ENCODE measurements at places on chromosomes 3 and 15.

DNA sequence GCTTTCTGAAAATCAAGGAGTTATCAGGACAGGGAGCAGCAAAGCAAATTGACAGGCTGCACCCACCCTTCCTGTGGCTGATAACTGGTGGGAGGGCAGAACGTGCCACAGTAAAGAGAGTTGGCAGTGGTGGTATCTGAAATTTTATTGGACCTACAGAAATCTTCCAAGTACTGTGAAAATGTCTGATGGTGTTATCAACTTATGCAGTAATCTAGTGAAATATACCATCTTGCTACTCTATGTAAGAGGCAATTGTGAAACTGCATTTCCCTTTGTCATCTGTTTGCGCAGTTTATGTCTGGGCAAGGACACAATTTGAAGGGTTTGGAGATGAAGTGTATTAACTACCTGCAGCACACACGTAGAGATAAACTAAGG, 1.5 kb downstream of the PLCL2 start:
- no peak for DNase-seq

- DNase-seq: no peak
Measured at GRCh38 chr15:80607287-80607980, 87.7 kb upstream of the ABHD17C start.

- DNase-seq: no peak
Measured at GRCh38 chr15:77224352-77224751, 153.4 kb upstream of the TSPAN3 start.

GRCh38 chr3:7275396-7275795, 414.5 kb downstream of the GRM7 start:
- no peak for DNase-seq

GRCh38 chr3:103794656-103795055, 1359.8 kb downstream of the ZPLD1 start:
- no peak for DNase-seq

GRCh38 chr3:191085091-191085490, 114.0 kb upstream of the OSTN start:
- DNase-seq: no peak

DNA sequence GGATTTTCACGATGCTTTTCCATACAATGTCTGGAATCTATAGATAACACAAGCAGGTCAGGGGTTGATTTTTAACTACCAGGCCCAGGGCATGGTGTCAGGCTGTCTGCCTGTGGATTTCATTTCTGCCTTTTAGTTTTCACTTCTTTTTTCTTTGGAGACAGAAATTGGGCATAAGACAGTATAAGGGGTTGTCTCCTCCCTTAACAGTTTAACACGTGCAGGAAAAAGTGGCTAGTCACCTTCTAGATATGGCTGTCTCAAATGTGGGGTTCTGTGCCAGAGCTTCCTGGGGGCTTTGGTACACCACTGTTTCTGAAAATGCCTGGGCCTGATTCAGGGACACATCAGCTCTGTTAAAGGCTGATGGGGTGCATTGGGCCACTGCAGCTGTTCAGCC, 7.4 kb upstream of the ZNF589 start:
- DNase-seq: no peak

GRCh38 chr15:60800299-60801072, 321.5 kb upstream of the ICE2 start:
- no peak for DNase-seq

DNA sequence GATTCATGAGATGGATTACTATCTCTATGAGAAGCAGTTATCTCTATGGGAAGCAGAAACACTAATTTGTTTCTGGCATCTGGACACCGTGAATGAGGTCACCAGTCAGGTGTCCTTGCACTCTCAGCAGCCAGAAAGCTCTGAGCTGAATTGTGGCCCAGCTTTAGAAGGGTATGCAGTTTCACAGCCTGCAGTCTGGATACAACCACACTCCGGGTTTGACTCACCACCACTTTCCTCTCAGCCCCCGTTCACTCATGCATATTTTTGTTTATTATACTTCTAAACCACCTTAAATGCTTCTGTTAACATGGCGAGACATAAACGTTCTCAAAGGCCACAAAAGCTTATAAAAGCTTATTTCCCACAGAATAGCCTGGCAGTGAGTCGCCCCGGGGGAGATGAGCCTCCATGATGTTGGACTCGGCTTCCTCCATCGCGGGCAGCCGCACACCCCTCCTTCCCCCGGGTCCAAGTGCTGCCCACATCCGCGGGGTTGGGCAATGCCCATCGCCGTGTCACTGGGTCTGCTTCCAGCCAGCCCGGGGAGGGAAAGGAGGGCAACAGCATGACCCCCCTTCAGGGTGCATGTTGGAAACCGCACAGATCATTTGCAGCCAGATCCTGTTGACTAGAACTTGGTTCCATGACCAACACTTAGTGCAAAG, 16.8 kb upstream of the SLC41A3 start:
- no peak for DNase-seq

- DNase-seq: no peak
Measured at GRCh38 chr3:135495891-135496290, 469.6 kb upstream of the PPP2R3A start.

DNA sequence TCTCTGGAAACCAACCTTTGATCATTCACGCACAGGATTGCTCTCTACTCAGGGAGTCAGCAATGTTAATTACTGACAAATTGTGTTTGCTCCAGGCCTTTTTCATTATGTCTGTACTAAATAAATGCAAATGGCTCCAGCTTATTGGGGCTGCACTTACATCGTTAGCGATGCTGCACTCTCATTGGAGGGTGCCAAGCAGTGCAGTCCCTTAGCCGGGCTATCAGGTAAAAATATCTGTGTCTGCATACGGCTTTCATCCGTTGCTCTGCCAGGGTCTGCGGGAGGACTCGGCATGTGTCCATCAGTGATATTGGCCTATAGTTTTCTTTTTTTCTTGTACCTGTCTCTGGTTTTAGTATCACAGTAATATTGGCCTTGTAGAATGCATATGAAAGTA, 471.5 kb upstream of the CADM2 start:
- no peak for DNase-seq

DNA sequence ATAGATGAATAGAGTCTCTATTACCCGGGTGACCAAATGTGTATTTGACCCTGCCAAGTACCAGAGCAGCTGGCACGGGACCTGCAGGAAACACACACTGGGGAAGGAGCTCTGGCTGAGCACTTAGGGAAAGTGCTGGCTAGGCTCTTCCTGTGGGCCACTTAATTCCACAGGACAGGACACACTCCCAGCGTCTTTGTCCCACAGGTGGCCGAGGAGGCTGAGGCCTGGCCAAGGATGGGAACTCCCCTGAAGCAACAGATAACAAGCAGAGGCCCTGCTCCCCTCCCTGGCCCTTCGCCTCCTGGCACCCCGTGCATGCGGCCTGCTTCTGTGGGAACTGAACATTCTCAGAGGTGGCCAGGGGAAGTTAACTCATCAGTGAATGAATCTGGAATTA, 180.8 kb downstream of the ATP10A start:
- no peak for DNase-seq

DNA sequence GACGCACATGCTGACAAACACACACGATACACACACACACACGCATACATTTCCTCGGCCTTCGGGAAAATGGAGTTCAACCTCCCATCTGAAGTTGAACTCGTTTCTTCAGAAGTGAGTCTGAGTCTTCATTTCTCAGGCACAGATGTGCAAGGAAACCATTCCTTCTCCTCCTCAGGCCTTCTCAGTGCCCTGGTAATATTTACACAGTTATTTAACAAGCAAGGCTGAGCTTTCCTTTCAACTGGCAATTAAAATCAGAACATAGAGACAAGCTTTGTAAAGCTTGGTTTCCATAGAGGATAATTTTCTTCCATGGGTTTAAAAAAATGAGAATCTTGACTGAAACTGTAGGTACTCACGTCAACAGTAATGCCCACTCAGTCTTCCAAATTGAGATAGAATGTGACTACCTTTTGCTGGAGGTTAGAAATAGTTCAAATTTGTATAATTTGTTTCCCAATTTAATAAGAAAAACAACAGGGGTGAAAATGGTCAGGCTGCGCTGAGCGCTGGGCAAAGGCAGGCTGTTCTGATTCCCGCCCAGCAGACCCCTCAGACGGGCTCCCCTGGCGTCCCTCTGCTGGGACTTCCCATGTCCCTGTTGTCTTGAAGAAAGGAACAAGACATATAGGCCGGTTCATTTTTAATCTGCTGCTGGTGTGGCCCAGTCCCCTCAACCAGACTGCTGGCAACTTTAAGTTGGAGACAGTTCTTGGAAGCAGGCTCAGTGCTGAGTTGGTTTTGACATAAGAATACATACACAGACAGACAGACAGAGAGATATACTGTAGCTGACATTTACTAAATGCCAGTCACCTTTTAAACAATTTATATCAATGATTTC, 174.3 kb downstream of the XXYLT1 start:
- no peak for DNase-seq
